ENCODE measurements at places on chromosomes 5 and 9.

DNA sequence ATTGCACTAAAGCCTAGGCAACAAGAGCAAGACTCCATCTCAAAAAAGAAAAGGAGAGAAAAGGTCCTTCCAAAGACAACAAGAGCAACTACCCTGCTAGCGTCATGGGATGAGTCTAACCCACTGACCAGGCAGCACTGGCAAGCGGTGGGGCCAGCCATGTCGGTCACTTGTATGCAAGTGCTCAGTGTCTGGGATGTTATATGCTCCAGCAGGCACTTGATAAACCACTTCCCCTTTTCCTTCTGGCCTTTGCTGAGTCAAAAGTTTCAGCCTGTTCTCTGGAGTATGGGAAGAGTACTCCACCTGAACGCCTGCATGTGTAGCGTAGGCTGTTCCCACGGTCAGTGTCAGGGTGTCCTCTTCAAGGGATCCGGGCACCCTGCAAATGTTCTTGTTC is 9.2 kb upstream of the MXD3 start:
- no peak for DNase-seq

DNA sequence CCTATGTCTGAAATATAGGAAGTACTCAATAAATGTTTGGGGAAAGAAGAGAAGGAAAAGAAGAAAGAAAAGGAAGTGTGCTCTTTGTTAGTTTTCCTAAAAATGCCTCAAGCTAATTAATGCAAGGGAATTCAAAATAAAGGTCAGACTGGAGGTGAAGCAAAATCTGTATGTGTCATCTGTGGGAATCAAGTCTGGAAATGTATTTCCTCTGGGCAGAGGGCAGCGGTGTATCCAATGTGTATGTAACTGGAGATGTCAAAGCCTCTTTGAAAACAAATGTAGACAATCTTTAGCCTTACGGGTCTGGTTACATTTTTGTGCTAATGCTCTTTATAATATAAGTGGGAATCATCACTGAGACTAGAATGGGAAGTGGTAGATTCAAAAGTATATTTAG is 471.4 kb downstream of the MAN2A1 start:
- DNase-seq: no peak

DNA sequence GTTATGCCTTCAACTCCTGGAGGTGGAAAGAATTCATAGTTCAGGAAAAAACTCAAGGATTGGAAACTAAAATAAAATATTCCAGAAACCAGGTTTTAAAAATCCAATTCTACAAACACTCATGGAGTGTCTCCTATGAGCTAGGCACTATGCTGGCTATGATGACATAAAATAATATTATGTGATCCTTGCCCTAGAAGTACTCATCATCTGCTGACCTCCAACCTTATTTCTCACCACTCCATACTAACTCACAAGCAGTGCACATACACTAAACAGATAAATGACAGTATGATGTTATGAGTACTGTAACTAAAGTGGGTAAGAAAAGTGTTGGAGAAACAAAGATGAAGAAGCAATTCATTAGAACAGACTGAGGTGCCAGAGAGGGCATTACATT is 93.2 kb upstream of the NR5A1 start:
- DNase-seq: no peak

DNA sequence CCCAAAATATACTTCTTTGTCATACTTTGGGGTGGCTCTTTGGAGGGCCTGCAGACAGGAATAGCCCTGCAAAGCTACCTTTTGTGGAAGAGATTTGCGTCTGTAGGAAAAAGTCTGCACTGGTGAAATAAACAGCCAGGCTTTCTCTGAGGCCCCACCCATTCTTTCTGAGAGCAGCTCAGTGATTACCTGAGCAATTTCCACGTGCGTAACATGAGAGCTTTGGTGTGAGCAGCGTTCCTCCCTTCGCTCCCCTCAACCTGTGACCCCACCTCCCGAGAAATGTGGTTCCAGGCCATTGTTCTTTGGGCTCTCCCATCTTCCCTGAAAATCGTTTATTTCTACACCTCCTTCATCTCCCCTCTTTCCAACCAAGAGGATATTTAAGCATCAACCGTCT is 23.8 kb upstream of the FBP1 start:
- no peak for DNase-seq

DNA sequence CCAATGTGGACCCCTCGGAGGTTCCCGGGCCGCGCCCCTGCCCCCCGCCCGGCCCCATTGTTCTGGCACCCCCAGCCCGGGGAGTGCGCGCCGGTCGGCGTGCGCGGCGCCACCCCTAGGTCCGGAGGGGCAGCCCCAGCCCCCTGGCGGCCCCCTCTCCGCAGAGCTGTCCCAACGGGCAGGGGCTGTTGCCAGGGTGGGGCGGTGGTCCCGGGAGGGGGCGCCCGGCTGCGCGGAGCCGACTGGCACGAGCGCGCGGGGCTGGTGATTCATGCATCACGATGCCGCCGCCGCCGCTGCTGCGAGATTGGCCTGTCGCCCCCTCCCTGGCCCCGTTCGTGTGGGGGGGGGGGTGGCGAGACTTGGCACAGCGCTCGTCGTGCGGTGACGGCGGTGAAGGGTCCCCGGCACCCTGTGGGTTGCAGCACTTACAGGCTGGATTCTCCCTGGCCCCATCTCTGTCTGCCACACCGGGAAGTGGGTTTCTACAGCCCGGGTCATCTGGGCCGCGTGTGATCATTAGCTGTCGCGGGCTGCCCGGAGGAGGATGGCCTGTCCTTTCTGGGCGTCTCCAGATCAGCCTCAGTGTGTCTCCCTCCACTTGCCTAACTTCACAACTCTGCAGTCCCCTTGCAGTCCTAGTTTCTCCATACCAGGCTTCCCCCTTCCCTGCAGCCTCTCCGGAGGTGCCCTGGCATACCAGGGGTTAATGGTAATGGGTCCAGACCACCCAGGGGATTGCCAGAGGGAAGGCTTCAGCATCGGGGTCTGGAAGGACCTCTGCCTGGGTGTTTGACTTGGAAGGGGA is 858 bp downstream of the NCS1 start:
- DNase-seq: peak; percentile 25

DNA sequence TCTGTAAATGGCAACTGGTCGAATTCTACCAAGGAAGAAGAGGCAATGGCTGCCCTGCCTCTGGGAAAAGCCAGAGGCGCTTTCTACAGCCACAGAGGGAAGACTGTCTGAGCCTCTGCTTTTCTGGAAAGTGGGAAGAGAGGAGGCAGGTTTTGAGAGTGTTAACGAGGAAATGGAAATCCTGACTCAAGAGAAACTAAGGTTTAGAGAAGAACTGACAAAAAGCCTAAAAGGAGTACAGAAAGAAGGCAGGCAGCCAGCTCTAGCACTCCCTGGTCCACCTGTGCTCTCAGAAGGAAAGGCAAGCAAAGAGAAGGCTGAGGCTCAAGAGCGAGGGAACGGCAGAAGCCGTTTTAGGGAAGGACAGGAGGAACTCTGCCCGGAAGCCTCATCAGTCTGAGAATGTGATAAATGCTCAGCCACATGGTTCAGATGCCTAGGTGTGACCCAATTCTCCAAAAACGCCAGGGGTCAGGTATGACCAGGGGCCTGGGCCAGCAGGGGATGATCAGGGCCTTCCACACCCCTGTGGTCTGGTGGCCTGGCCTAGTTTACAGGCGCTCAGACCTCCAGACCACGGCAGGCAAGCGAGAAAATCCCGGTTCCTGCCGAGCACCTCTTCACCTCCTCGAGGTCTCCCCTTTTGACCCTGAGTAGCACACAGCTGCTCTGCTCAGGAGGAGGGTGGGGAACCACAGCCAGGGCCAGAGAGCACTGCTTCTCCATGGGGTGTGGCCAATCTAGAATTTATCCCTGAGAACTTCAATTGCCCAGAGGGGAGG is 79.9 kb upstream of the FBXW11 start:
- DNase-seq: no peak

GRCh38 chr5:127112347-127112864 is 39.1 kb upstream of the C5orf63 start:
- no peak for DNase-seq

DNA sequence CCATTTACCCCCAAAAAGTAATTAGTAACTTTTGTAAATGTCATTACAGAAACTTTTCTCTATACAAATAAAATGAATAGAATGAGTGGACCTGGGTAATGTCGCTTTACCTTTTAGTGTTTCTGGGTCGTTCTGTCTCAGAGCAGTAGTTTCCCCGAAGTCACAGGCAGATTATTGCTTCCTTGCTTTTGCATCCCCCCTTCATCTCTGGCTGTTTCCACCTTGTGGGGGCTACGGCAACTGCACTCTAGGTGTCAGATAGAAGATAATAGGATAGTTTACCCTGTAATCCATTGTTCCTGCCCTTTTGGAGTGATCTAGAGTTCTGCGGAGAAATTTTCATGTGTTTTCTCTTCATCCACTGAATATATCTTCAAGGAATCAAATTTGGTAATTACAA is 68.7 kb downstream of the PRR16 start:
- DNase-seq: no peak

- DNase-seq: no peak
These were observed 116.7 kb upstream of the LMX1B start for GRCh38 chr9:126496781-126497659.

DNA sequence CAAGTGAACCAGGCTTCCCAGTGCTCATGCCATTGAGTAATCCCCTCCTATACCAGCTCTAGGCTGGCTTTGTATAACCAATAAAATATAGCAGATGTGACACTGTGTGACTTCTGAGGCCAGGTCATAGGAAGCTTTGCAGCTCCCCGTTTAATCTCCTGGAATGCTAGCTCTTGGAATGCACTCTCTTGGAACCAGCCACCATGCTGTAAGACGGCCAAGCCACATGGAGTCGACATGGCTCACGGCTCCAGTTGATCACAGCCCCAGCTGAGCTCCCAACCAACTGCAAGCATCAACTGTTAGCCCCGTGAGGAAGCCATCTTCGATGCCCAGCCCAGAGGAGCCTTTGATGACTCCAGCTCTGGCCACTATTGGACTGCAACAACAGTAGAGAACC is 74.5 kb downstream of the SH3TC2 start:
- DNase-seq: no peak

- DNase-seq: no peak
These were observed 101.8 kb downstream of the BOD1 start for GRCh38 chr5:173514661-173515060.

GRCh38 chr5:121144764-121145163 is 680.7 kb downstream of the PRR16 start:
- DNase-seq: no peak

DNA sequence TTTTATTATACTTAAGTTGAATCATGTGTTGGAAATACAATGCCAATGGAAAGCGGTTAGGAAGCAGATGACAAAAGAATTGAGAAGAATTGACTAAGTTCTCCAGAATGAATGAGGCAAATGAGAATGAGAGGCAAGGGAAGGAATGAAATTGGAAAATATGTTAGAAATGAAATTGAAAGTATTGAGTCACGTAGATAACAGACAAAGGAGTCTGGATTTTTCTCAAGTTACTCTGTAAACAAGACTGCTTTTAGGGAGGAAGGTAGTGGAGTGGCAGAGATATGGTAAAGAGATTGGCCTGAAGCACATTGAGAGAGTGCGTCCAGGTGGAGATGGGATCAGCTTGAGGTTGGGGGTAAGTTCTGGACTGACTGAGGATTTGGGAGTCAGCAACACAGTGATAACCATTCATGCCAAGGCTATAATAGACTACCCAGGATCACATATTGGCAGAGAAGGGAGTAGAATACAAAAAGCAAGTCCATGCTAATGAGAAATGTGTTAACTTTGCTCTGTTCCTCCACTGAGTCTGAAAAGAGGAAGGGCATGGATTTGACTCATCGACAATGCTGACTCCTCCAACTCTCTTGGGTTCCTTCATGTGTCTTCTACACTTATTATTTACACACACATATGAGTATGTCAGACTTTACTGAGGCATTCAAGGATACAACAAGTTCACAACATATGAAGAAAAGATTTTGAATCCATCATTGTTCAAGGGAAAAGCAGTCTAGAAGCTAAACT is 814.2 kb upstream of the ZNF608 start:
- DNase-seq: no peak

GRCh38 chr9:70569070-70569772 is 154.8 kb upstream of the KLF9 start:
- DNase-seq: no peak

DNA sequence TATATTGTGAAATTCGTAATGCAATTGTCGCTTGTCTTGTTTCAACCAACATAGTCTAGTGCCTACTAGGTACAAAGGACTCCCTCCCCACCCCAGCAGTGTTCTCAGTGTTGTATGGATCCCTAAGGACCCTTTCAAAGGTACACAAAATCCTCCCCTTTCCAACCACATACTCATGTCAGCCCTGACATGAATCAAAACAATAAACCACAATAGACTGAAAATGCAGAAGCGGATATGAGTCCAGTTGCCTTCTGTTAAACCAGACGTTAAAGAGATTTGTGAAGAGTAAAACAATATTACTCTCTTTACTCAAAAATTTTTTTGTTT is 82.4 kb upstream of the IFNK start:
- DNase-seq: no peak

DNA sequence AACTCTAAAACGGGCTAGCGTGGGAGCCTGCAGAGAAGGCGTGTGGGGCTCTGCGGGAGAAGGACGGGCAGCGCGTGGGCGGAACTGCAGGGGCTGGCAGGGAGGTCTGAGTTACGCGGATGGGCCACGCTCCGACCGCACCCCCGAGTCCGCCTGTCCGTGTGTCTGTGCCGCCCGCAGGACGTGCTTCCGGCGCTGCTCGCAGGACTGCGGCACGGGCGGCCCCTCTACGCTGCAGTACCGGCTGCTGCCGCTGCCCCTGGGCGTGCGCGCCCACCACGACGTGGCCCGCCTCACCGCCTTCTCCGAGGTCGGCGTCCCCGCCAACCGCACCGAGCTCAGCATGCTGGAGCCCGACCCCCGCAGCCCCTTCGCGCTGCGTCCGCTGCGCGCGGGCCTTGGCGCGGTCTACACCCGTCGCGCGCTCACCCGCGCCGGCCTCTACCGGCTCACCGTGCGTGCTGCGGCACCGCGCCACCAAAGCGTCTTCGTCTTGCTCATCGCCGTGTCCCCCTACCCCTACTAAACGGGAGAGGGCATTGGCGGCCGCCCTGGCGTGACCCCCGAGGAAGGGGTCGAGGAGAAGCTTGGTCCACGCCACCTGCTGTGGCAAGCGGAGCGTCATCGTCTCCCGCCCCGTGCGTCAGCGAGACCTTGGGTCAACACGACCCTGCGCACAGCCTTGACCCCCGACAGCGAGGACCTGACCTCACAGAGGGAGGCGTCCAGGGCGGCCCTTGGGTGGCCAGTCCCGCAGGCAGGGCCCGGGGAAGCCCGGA is 11.4 kb upstream of the ASS1 start:
- DNase-seq: peak; percentile 50

GRCh38 chr9:95807326-95807947 is 68.1 kb upstream of the ERCC6L2 start:
- no peak for DNase-seq
